Stimulated activated CD4-positive, alpha-beta T cell treated with anti-CD3 and anti-CD28 coated beads, Interleukin-2, amount 100 ng/mL, for 4 hours (primary cell): ENCODE measurements at places on chromosomes 3 and 15.

DNA sequence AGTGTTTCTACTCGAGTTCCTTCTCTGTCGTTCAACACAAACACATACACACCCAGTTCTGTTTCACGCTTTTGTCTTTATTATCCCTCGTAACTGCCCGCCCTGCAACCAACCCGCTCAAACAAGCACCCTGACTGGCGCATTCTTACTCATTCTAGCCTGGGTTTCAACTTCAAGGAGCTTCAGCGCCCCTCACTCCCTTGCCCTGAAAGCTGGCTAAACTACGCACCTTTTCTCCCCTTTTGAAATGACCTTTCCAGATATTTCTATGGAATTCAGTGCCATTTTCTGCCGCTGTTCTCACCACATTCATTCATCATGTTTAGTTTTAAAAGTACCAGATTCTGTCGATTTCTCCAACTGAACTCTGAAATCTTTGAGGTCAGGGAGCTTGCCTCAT, 653 bp upstream of the MFSD1 start:
- DNase-seq, result no peak

DNA sequence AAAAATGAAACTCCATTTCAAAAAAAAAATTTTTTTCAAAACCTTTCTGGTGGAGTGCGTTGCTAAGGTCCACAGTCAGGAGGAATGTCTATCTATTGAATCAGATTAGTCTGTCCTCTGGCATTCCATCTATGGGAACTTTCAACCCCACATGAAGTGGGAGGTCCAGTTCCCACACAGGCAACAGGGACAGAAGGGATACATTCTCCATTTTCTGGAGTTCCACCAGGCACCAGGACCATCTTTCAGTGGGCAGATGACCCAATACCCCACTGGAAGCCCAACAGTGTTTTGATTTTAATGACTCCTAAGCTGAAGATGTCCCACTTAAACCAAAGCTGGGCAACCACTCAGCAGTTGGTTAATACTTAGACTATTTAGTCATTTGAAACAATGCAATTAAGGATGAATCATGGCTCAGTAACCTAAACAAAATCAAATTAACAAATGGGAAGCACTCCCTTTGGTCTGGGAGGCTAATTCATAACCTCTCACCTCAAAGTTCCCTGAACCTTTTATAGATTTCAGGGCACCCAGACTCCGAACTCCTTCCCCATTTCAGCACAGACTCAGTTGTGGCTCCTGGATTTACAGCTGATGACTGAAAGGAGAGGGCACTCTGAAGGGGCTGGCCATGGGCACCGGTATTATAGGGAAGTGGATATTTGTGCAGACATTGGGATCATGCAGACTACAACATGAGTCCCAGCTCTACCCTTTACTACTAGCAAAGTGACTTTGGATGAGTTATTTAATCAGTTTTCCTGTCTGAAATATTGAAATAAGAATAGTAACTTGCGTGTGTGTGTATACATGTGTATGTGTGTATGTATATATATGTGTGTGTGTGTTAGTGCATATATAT, 264.3 kb upstream of the LRTM1 start:
- no peak for DNase-seq

DNA sequence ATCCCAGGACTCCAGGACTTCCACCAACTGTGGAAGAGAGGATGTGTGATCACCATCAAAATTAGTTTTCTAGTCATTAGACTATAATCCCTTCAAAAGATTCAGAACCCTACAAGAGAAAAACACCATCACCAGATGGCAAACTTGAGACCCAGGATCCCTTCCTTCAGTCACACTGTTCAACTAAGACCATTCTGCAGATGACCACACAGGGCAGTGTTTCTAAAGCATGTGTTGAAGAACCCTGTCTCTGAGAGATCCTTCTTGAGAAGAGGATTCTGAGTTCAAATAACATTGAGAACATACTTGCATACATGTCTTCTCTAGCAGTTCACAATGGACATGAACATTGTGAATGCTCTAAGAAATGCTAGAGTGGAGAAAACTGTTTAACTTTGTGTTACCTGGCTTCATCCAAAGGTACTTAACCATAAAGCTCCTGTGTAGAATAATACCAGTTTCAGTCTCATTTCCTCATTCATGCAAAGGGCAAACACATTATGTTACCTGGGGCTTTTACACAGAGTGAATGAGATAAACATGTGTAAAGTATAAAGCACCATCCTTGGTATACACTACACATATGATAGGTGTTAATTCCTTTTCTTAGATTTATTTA, 2.4 kb upstream of the ADGRG7 start:
- no peak for DNase-seq

DNA sequence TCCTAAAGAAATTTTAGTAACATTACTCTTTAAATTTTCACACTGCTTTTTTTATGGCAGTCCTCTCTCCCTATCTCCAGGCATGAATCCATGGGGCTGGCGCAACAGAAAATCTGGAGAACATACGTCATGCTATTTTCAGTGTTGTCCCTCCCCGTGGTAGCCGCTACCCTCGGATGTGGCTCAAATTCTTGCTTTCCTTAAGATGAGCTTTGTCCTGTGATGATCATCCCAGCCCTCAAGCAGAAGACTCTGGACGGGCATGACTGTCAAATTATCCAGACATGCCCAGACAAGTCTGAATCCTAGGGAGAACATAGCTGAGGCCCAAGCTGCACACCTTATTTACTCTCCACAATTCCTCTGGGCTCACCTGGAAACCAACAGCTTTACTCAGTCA, 49.1 kb downstream of the FMN1 start:
- DNase-seq, result no peak

DNA sequence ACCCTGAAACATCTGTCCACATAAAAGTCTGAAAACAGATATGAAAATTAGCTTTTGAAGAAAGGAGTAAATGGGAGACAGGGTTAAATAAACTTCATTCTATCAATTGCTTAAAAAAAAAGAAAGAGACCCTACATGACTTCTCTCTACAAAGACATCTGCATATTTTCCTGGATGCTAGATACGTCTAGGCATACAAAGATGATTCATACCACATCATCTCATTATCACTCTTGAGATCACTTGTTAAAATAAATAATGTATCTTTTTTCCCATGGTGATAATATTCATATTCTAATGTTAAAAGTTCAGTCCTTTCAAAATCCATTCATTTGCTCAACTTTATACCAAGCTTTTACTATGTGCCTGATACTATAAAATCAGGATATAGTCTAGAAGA, 295.8 kb downstream of the MAGI1 start:
- DNase-seq, result no peak

DNA sequence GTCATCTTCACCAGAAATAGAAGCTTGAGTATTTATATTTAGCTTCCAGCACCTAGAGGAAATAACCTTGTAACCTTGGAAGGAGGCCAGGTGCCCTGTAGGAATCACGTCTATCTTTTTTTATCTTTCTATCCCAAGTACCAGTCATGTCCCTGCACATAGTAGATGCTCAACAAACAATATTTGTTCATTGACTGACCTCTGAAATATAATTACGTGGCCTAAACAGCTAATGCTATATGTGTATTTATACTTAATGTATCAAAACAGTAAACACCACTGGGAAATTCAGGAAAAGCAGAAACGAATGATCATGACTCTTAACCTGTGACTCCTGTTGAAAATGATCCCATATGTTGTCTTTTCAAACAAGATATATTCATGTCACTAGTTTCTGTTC, 97.9 kb upstream of the ADAMTSL3 start:
- no peak for DNase-seq

DNA sequence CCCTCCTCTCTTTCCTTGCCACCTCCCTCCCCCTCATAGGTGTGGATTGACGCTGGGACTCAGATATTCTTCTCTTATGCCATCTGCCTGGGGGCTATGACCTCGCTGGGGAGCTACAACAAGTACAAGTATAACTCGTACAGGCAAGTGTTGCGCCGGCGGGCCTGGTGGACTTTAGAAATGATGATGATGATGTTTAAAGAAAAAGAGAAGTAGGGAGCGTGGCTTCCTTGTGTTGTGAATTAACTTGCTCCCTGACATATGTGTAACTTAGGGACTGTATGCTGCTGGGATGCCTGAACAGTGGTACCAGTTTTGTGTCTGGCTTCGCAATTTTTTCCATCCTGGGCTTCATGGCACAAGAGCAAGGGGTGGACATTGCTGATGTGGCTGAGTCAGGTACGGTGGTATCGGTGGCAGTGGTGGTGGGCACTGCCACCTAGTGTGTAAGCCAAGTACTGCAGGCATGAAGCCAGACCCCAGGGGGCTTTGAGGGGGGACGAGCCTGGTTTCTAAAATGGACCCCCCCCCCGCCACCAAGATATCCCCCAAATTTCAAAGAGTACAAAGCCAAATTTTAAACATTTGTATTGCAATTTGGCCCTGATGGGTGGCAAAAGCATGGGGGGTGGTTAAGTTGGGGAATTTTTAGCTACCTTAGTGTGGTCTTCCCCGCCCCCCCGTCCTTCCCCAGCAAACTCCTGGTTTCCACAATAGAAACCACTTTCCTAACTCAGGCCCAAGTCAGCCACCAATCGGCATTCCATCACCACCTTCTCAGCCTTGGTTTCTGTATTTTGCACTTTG, 65.6 kb downstream of the SLC6A6 start:
- peak; percentile 5 for DNase-seq

GRCh38 chr15:57327985-57328471, 48.3 kb upstream of the CGNL1 start:
- DNase-seq, result no peak

GRCh38 chr3:195203606-195204005, 67.4 kb downstream of the XXYLT1 start:
- DNase-seq, result no peak

DNA sequence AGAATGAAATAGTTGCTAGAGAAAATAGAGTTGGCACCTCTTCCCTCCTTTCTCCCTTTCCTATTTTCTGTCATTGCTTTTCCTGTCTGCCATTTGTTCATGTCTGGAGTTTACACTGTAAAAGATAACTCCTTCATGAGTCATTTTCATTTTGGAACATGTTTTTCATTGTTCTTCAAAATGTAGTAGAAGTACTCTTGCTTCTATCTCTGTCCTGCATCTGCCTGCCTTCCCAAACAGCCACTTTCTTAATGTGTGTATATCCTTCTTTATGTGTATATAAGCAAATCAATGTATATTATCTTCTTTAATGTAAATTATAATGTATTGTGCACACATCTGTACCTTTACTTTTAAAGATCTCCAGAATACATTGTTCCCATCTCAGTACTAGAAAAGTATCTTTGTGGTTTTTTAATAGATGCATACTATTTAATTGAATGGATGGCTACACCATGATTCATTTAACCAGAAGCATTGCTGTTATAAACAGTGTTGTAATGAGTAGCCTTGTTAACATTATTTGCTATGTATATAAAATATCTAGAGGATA, 41.1 kb downstream of the TSC22D2 start:
- DNase-seq, result no peak

DNA sequence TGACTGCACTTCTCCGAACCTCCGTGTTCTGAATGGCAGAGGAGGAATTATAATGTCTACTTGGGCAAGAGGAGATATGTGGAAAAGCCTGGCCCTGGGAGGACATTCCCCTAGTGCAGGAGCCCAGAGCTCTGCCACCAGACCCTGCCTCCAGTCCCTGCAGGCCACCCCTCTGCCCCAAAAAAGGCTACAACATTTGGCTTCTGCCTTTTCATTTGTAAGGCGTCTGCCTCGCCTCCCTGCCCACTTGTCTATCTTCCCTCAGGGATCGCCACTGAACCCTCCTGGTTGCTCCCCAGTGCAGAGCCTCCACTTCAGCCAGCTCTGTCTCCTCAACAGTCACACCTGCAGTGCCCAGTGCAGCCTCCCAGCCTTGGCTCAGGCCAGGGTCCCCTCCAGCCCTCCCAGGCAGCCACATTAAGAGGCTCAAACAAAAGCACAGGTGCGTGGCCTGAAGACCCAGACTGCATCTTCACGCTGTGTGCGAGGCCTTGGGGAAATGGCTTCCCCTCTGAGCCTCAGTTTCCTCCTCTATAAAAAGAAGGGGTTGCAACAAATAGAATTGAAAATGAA, 125.9 kb upstream of the SMAD3 start:
- no peak for DNase-seq

GRCh38 chr3:126117212-126117611, 33.3 kb upstream of the SLC41A3 start:
- no peak for DNase-seq

- no peak for DNase-seq
Measured at GRCh38 chr15:57332326-57332725, 44.0 kb upstream of the CGNL1 start.

GRCh38 chr15:41492597-41493204, 973 bp upstream of the ITPKA start:
- DNase-seq, result no peak

GRCh38 chr15:29143909-29144635, 125.5 kb downstream of the NSMCE3 start:
- DNase-seq, result no peak

DNA sequence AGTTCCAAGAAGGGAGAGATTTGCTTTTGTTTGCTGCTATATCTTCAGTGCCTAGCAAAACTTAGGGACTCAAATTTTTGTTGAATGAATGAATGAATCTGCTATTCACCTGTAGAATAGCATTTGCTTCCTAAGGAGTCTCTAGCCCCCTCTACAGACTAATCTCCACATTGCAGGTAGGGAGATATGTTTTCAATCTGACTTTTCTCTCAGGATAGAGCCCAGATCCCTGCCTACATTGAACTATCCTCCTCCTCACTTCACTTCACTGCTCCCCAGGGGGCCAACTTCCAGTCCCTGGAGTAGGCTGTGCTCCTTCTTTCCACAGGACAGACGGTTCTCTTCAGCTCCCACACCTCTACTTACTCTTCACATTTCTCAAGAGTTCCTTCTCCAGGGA, 81.9 kb upstream of the PTX3 start:
- DNase-seq, result no peak

DNA sequence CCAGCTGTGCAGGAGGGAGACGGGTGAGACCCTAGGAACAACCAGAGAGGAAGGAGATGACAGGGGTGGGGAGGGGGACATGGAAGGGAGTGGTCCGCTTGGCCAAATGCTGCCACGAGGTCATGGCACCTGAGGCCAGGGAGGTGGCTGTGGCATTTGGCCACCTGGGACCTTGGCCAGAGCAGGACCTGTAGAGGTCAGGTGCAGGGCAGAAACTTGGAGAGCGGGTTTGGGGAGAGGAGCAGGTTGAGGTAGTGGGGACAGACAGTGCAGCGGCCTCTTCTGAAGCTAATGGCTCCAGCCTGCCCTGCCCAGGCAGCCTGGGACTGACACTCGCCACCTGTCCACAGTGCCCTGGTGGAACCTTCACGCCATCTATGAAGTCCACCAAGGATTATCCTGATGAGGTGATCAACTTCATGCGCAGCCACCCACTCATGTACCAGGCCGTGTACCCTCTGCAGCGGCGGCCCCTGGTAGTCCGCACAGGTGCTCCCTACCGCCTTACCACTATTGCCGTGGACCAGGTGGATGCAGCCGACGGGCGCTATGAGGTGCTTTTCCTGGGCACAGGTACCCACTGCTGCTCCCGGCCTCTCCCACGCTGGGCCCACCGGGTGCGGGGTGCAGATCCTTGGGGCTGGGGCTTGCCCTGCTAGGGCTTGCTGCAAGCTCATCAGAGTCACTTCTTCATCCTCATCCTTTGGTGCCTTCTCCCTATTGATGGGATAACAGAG, 7.0 kb upstream of the GNAT1 start:
- DNase-seq, result no peak

- DNase-seq, result no peak
Measured at GRCh38 chr3:100864471-100865250, 128.6 kb downstream of the ABI3BP start.

GRCh38 chr3:85881833-85882393, 923.1 kb downstream of the CADM2 start:
- DNase-seq, result no peak

GRCh38 chr3:45000823-45001222, 24.8 kb downstream of the EXOSC7 start:
- no peak for DNase-seq
